BJ (cell line): ENCODE measurements at places on chromosomes 6 and 20. TPM values are rescaled to one million over a fixed set of nuclear protein-coding genes. Genes with fewer than 3 reads are reported as not detected.

GRCh38 chr6:75424618-75425548, 68.7 kb downstream of the FILIP1 start:
- no peak for DNase-seq

- DNase-seq = no peak
Measured at GRCh38 chr6:30641048-30641447, 5.9 kb upstream of the C6orf136 start.

DNA sequence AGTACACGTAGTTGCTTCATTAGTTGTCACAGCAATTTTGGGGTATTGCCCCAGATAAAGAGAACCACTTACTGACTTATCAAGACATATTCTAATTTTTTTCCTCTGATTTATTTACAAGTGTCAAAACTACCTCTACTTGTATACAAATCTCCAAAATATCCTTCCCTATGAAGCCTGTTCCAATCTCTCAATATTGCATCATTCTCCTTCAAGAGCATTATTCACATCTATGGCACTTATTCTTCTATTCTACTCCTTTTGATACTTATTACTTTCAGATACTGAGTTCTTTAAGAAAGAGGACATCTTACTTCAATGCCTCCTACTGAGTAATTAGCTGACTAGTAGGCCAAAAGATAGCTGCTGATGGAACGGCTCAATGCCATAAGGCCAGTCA, 105.2 kb downstream of the SMLR1 start:
- no peak for DNase-seq

- DNase-seq = no peak
Measured at GRCh38 chr6:53426667-53427270, 78.0 kb upstream of the ELOVL5 start.

DNA sequence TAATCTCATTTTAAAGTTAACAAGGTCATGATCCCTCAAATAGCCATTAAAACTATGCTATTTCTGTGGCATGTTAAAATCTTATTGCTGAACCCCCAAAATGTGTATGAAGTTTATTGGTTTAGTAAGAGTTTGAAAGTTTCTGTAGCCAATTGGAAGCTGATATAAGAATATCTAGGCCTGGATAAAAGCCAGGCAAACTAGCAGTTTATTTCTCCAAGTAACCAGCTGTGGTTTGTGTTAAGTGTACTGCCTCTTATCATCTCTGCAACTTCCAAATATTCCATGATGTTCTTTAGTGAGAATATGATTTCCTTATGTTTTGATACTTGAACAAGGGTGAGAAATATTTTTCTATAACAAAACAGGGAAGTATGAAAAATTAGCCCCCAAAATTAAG, 76.7 kb downstream of the PRSS35 start:
- no peak for DNase-seq

- DNase-seq = no peak
Measured at GRCh38 chr6:140052736-140053729, 678.6 kb upstream of the CITED2 start.

DNA sequence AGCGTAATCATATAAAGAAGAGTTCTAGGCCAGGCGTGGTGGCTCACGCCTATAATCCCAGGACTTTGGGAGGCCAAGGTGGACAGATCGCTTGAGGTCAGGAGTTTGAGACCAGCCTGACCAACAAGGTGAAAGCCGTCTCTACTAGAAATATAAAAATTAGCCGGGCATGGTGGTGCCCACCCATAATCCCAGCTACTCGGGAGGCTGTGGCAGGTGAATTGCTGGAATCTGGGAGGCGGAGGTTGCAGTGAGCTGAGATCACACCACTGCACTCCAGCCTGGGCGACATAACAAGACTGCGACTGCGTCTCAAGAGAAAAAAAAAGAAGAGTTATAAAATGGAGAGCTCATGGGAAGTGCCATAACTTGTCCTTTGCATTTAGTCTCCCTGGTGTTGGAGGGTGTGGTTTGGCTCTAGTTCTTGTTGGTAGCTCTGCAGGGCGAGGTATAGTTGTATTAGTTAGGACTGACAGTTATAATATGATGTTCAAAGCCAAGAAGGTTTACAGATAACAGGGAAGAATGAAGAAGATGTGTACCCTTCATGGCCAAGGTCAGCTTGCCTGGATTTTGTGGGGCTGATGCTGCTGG, 54.8 kb downstream of the UTRN start:
- no peak for DNase-seq

DNA sequence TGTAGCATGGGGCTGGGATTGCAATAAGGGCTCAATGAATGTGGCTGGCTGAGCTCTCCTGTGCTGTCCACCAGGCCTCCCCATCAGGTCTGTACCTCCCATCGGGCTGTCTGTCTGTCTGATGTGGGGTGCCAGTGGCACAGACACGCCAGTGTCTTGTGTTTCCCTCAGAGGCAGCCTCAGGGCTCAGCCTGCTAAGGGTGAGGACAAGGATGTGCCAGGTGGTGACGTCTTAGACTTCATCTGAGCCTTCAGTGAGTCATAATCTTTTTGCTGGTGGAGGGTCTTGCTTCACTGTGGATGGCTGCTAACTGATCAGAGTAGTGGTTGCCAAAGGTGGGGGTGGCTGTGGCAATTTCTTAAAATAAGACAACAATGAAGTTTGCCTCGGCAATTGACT, 194.7 kb downstream of the NRN1 start:
- DNase-seq = no peak

DNA sequence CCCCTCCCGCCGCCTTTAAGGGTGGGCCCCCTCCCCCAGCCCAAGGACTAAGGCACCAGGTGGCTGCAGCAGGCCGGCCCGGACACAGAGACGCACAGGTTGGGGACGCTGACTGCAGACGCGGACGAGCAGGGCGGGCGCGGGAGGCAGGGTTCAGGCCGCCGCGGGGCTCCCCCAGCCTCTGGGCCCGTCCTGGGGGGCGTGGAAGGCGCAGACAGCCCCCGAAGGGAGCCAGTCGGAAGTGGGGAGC, 9.3 kb downstream of the DUSP15 start:
- no peak for DNase-seq

GRCh38 chr6:26349964-26350857, 14.8 kb upstream of the BTN3A2 start:
- no peak for DNase-seq

- DNase-seq = no peak
Measured at GRCh38 chr6:15246666-15247499, 1.0 kb downstream of the JARID2 start.

- DNase-seq = no peak
Measured at GRCh38 chr6:21438237-21438985, 155.1 kb upstream of the SOX4 start.

The KCNK16 gene
- polyA plus RNA-seq = not detected in 2 replicates

The CASS4 gene
- polyA plus RNA-seq = 0.50 and 0.63 TPM in 2 replicates

The COL19A1 gene
- 0.11 TPM in 2 replicates for polyA plus RNA-seq

The EDN1 gene
- 3.2 and 4.0 TPM in 2 replicates for polyA plus RNA-seq

The OR2B6 gene
- polyA plus RNA-seq = 0.09 TPM in 1 of 2 replicates, not detected in the other

The RNF217 gene
- 18.6 and 29.3 TPM in 2 replicates for polyA plus RNA-seq

The BTN2A1 gene
- 30.4 and 34.7 TPM in 2 replicates for polyA plus RNA-seq

The HLA-DRA gene
- polyA plus RNA-seq = not detected in 2 replicates
